NCI-H82 (cell line): ENCODE measurements at places on chromosomes 11 and 22.

GRCh38 chr11:46352063-46352841, 5.0 kb downstream of the DGKZ start:
- DNase-seq: peak; percentile 57

DNA sequence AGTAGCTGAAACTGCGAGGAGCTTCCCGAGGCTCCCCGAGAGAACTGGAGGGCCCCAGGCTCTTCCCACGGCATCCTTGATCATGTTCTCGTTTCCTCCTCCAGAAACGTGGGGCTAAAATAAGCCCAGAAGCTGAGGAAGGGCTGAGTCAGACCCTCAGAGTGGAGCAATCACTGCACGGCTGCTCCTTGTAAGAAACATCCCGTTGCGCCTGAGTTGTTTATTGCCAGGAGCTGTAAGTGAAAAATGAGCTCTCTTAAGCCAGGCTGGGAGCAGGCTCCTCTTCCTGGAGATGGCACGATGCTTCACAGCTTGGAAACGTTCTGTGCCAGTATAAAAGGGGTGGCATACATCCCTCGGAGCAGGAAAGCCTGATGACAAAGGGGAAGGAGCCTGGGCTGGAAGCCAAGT, 47.3 kb upstream of the SYN3 start:
- DNase-seq: no peak

GRCh38 chr22:31637891-31638618, 24.0 kb downstream of the PISD start:
- DNase-seq: no peak

- peak; percentile 66 for DNase-seq
Observed at GRCh38 chr11:47186076-47186699, at the start of gene PACSIN3. Gene PACSIN3 (minus strand): TSS chr11:47186434. CDS start chr11:47182727, 3,707 bp downstream.

GRCh38 chr11:3152471-3153110, 12.5 kb downstream of the OSBPL5 start:
- DNase-seq: no peak

DNA sequence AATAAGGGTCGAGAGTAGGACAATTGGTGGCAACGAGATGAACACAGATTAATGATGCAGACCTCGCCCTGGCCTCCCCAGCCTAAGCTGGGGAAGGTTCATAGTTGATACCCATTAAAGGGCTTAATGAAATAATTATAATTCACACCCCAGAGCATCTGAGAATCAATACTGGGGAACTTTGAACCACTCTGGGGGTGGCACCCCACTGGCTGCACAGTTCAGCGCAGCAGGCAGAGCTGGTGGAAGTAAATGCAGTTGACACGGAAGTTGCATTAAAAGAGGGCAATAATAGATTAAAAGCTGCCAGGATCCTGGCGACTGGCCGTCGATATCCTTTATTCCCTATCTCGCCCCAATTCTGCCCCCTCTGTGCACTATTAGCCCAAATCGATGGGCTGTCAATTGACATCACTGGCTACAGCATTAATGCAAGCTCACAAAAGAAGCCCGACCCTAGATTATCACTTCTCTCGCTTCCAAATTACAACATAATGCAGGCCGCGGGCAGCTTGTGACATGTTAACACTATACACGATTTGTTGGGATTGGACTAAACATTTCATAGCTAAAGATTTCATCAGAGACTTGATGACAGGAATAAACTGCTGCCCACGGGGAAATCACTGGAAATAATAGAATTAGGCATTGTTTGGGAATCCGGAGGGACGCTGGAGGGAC, 14.5 kb downstream of the HSPA8 start:
- no peak for DNase-seq

DNA sequence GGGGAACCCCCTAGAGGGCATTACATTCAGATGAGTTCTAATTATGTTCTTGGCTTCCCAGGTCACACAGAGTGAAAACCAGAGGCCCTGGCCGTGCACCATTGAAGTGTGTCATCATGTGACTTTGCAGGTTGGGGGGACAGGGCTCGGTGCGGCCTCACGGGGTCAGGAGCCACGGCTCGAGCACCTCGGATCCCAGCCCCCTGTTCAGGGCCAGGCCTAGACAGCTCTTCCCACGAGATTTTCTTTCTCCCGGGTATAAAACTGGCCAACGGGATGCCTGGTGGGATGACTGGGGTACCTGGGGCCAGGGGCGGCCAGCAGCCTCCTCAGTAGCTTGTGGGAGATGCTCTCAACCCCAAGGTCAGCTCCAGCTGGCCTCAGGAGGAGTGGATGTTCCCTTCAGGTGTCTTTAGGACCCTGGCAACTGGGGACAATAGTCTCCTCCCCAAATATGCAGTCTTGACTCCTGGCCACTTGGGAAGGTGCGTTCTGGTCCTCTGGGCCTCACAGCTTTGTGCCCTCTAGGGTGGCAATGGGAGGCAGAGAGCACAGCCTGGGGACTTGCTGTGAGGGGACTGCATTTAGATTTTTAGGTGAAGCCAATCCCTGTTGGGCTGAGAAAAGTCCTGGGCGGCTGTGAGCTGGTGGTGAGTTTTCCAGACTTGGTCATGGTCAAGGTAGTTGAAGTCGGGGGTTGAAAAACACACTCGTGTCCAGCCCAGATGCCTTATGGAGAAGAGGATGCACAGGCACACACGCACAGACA, 95.6 kb downstream of the KCNQ1 start:
- DNase-seq: no peak

GRCh38 chr11:77771135-77771534, 49.4 kb downstream of the RSF1 start:
- no peak for DNase-seq

GRCh38 chr11:105734426-105734825, 124.6 kb downstream of the GRIA4 start:
- DNase-seq: no peak

GRCh38 chr11:91489989-91490388, 734.6 kb upstream of the FAT3 start:
- no peak for DNase-seq
